H9 (cell line): ENCODE measurements at places on chromosomes 4 and X. TPM values are rescaled to one million over a fixed set of nuclear protein-coding genes. Genes with fewer than 3 reads are reported as not detected.

SPANXN3 gene
- not detected in 2 replicates for total RNA-seq

DNA sequence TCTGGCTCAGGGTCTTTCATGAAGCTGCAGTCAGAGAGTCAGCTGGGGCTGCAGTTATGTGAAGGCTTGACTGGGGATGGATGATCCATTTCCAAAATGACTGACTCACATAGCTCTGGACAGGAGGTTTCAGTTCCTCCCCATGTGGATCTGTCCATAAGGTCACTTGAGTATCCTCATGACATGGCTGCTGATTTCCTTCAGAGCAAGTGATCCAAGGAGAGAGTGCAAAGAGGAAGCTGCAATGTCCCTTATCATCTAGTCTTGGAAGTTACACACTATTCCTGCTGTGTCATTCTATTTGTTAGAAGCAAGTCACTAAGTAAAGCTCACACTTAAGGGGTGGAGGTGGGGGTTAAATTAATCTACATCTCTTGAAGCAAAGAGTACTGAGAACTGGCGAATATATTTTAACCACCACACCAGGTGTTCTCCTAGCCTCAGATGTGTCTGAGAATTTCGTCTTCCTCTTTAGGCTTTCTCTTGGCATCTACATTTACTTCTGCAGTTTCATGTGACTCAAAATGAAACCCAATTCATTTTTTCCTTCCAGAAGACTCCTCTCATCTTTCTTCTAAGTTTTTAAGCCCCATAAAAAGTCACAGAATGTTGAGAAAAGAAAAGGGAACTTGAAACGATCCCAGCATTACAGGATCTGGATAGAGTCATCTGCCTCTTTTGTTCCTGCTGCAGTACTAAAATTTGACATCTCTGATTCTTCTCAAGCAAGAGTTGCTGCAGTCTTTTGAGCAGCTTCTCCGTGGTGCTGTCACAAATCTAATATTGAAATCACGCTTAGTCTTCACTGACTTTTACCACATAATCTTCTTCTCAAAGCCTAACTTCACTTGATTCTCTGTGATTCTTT, 3.8 kb upstream of the GRPR start:
- peaks cover 2% of the 10 kb centered on the region; the same call in 1 of the 2 replicates for H3K4me1 ChIP-seq
- DNase-seq: no peak
- no peak overlapping the region for H3K4me3 ChIP-seq
- H3K36me3 ChIP-seq: peaks cover 23% of the 10 kb centered on the region
- no peaks in the 10 kb centered on the region for H3K27me3 ChIP-seq

ZFYVE28 gene
- total RNA-seq: 0.98 and 1.2 TPM in 2 replicates

UBA1 gene
- 421 and 427 TPM in 2 replicates for total RNA-seq

GRCh38 chr4:128649575-128650205, 159.8 kb upstream of the JADE1 start:
- H3K36me3 ChIP-seq: peaks cover 5% of the 10 kb centered on the region
- no peak overlapping the region for H3K4me3 ChIP-seq
- no peak for DNase-seq
- H3K27me3 ChIP-seq: no peaks in the 10 kb centered on the region

PJA1 gene
- 41.4 and 45.6 TPM in 2 replicates for total RNA-seq

DNA sequence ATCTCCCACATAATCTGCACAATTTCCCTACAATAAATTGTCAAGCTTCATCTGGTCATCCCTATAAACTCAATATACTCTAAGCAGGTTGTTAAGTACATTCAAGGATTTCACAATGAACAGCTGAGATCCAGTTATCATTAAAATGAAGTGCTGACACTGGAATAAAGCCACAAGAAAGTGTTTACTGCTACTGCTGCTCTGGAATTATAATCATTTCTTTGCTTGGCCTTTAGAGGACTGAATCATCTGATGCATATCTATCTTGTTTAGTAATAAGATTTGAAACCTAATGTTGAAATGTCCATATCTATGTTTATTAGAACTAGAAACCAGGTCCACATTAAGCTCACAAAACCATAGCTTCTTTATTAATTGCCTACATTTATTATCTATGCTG, 338.6 kb upstream of the ZFP42 start:
- no peak overlapping the region for H3K4me3 ChIP-seq
- DNase-seq: no peak
- no peak overlapping the region for H3K27ac ChIP-seq
- no peaks in the 10 kb centered on the region for H3K4me1 ChIP-seq
- peaks cover 7% of the 10 kb centered on the region; the same call in 1 of the 2 replicates for H3K36me3 ChIP-seq
- H3K27me3 ChIP-seq: no peaks in the 10 kb centered on the region

PRIMPOL gene
- 4.9 and 6.3 TPM in 2 replicates for total RNA-seq

HERC6 gene
- 8.2 and 8.3 TPM in 2 replicates for total RNA-seq

GRCh38 chrX:70554081-70554480, 109.4 kb downstream of the DLG3 start:
- no peaks in the 10 kb centered on the region for H3K36me3 ChIP-seq
- no peak overlapping the region for H3K4me3 ChIP-seq
- no peaks in the 10 kb centered on the region for H3K4me1 ChIP-seq
- no peak overlapping the region for H3K27ac ChIP-seq

LDOC1 gene
- 25.6 and 27.0 TPM in 2 replicates for total RNA-seq

GRCh38 chrX:53223955-53224859, 800 bp downstream of the KDM5C start:
- H3K27ac ChIP-seq: no peak overlapping the region
- H3K36me3 ChIP-seq: peaks cover 32% of the 10 kb centered on the region
- DNase-seq: no peak
- H3K4me1 ChIP-seq: peaks cover 8% of the 10 kb centered on the region; the same call in 1 of the 2 replicates
- H3K27me3 ChIP-seq: no peaks in the 10 kb centered on the region

DNA sequence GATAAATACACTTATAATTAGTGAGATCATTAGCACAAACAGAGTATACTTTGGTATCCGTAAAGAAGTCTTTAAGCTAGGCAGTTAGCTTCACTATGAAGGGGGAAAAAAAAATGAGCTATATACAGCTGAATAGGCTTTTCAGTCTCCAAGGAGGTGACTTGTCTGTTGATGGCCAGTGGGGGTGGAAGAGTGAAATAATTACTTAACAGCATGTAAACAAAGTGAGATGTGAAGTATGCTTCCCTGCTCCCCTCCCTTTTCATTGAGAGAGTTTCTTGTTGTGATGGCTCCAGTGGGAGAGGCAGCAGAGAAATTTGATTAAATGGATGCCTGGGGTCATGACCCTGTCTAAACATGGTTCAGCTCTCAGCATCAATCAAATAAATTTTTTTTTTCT, 180.9 kb downstream of the DACH2 start:
- no peaks in the 10 kb centered on the region for H3K27me3 ChIP-seq
- H3K4me1 ChIP-seq: no peaks in the 10 kb centered on the region
- DNase-seq: no peak

GRCh38 chr4:186264660-186265059, 1.3 kb upstream of the F11 start:
- H3K27ac ChIP-seq: peak overlapping the region; percentile 44
- no peaks in the 10 kb centered on the region for H3K27me3 ChIP-seq
- H3K4me3 ChIP-seq: no peak overlapping the region
- peaks cover 12% of the 10 kb centered on the region for H3K4me1 ChIP-seq
- peaks cover 9% of the 10 kb centered on the region for H3K36me3 ChIP-seq
- DNase-seq: no peak

- no peak overlapping the region for H3K27ac ChIP-seq
- peaks cover 12% of the 10 kb centered on the region for H3K36me3 ChIP-seq
- no peak overlapping the region for H3K4me3 ChIP-seq
- no peak for DNase-seq
- peaks cover 3% of the 10 kb centered on the region; the same call in 1 of the 2 replicates for H3K4me1 ChIP-seq
- no peaks in the 10 kb centered on the region for H3K27me3 ChIP-seq
Measured at GRCh38 chr4:81429031-81429430, 42.7 kb downstream of the RASGEF1B start.

TLR10 gene
- total RNA-seq: not detected in 2 replicates

GAGE2A gene
- not detected in 2 replicates for total RNA-seq

DNA sequence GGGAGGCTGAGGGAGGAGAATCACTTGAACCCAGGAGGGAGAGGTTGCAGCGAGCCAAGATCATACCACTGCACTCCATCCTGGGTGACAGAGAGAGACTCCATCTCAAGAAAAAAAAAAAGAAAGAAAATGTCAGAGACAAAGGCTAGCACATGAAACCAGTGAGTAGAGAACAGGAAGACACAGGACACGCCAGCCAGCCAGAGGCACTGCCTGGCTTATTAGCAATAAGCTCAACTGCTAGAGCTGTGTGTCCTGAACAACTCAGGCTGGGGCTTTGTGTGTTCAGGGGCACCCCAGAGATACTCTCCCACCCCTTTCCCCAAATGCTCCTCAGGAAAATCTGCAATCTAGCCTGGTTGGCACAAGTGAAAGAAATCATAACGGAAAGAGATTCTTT, 60.0 kb downstream of the RHOH start:
- DNase-seq: no peak
- H3K36me3 ChIP-seq: no peaks in the 10 kb centered on the region
- no peaks in the 10 kb centered on the region for H3K27me3 ChIP-seq
- H3K27ac ChIP-seq: no peak overlapping the region

- H3K27ac ChIP-seq: no peak overlapping the region
- no peak overlapping the region for H3K4me3 ChIP-seq
- no peaks in the 10 kb centered on the region for H3K4me1 ChIP-seq
- DNase-seq: no peak
- peaks cover 22% of the 10 kb centered on the region for H3K36me3 ChIP-seq
Measured at GRCh38 chrX:100830143-100830542, 10.0 kb downstream of the CSTF2 start.

DNA sequence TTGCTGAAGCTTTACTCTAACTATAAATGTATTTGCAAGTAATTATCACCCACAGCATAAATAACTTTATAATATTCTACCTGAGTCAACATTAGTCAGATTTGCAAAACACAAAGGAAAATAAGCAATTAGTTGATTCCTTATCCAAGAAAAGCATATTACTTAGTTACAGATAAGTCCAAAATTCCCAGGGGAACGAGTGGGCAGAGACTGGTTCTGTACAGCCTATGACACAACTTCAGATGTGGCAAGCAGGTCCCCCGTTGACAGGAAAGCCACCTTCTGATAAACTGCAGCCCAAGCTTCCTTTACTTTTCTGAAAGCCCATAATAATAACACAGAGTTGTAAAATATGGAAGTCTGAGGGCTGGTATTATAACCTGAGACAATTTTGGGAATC, 62.4 kb upstream of the NDP start:
- H3K27me3 ChIP-seq: no peaks in the 10 kb centered on the region
- no peak overlapping the region for H3K27ac ChIP-seq
- H3K4me1 ChIP-seq: no peaks in the 10 kb centered on the region
- H3K36me3 ChIP-seq: no peaks in the 10 kb centered on the region
- no peak for DNase-seq

DNA sequence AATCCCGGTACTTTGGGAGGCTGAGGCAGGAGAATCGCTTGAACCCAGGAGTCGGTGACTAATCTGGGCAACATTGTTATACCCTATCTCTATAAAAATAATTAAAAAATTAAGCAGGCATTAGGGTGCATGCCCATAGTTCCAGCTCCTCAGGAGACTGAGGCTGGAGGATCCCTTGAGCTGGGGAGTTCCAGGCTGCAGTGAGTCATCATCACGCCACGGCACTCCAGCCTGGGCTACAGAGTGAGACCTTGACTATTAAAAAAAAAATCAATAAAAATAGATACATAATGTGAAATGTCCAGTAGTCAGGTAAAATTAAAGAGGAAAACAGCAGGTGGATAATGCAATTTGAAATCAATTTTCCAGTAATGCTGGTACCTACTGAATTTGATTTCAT, 14.6 kb downstream of the ADGRL3 start:
- no peaks in the 10 kb centered on the region for H3K36me3 ChIP-seq

DNA sequence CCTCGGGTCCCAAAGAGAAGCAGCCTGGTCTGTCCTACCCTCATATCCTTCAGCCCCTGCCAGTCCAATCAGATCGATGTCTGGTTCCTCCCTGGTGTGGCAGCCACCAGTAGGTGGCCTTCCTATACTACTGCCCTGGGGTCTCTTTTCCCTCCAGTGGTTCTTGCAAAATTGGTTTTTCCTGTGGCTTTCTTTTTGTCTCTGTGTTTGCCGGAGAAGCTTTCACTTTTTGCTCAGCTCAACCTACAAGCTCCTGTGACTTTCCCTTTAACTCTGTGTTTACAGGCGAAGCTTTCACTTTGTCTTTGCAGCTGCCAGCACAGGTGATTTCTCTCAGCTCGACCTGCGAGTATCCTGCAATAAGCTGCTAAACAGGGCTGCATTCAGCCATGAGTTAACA, 46.8 kb downstream of the UGT2A3 start:
- peaks cover 14% of the 10 kb centered on the region; the same call in 1 of the 2 replicates for H3K4me1 ChIP-seq
- peak; percentile 59 for DNase-seq
- H3K4me3 ChIP-seq: peak overlapping the region; percentile 59; the same call in 1 of the 2 replicates
- H3K27me3 ChIP-seq: no peaks in the 10 kb centered on the region

MAGEB3 gene
- not detected in 2 replicates for total RNA-seq

MAGEB17 gene
- total RNA-seq: 0.66 and 0.74 TPM in 2 replicates

DNA sequence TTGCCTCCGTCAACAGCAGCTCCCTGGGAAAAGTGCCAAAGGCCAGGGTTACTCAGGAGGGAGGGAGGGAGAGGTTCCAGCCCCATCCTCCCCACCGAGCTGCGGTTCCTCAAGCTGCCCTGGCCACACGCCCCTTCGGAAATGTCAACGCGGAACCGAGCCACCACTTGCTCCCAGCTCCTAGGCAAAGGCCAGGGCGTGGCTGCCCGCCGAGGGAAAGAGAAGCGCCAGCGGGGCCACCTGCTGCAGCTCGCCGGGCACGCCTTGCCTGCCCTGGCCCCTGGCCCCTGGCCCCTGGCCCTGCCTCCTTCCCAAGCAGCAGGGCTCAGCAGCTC, 15.3 kb downstream of the SLC6A8 start:
- peaks cover 23% of the 10 kb centered on the region for H3K36me3 ChIP-seq
- H3K27ac ChIP-seq: no peak overlapping the region
- no peaks in the 10 kb centered on the region for H3K4me1 ChIP-seq

DNA sequence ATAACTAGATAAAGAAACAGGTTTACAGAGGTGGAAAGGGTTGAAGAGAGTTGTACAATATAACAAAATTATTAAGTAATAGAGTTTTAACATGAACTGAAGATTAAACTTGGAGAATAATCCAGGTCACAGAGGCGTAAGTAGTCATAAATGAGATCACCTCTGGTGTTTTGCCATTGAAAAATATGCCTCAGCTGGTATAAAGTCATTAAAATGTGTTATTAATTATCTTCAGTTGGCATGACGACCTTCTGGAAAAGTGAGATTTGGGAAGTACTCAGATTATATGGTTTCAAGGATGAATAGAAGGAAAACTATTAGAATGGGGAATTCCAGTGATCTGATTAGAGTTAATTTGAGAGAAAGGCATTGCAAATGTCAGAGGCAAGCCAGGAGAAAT, 237.5 kb upstream of the ANXA10 start:
- H3K36me3 ChIP-seq: no peaks in the 10 kb centered on the region
- H3K27me3 ChIP-seq: no peaks in the 10 kb centered on the region
- no peak overlapping the region for H3K4me3 ChIP-seq
- H3K4me1 ChIP-seq: no peaks in the 10 kb centered on the region

ENPEP gene
- 0.44 and 0.83 TPM in 2 replicates for total RNA-seq

GRCh38 chrX:23292354-23292987, 42.2 kb upstream of the PTCHD1 start:
- H3K4me3 ChIP-seq: no peak overlapping the region
- H3K4me1 ChIP-seq: no peaks in the 10 kb centered on the region
- no peak overlapping the region for H3K27ac ChIP-seq

RIPPLY1 gene
- total RNA-seq: not detected in 2 replicates

RS1 gene
- total RNA-seq: not detected in 2 replicates

- H3K4me1 ChIP-seq: no peaks in the 10 kb centered on the region
- H3K4me3 ChIP-seq: no peak overlapping the region
- peaks cover 5% of the 10 kb centered on the region for H3K36me3 ChIP-seq
- H3K27me3 ChIP-seq: no peaks in the 10 kb centered on the region
- DNase-seq: peak; percentile 32
Measured at GRCh38 chrX:132292793-132293192, 73.5 kb upstream of the RAP2C start.
